Brain (organoid and tissue), 16 donors: ENCODE measurements at places on chromosomes 1 and 21. TPM values are rescaled to one million over a fixed set of nuclear protein-coding genes. Genes with fewer than 3 reads are reported as not detected.

Gene TAF13
- polyA plus RNA-seq: 27.5 TPM

Gene KRTAP13-2
- polyA plus RNA-seq: not detected

Gene UQCRHL
- polyA plus RNA-seq: 5.8 TPM

DNA sequence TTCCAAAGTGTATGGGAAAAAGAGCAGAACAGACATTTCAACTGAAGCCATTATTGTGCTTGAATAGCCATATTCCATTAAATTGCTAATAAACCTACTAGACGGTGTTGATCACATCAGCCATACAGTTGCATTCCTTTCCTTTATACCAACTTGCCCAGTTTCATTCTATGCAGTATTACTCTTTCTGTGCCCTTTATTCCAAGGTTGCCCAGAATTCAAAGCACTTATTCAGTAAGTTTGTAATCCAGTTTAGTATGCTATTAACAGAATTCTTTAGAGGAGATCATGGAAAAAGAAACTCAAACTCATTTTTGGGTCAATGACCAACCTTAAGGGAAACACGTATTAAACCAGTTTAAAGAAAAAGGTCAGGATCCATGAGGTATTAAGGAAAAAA lies 89.5 kb downstream of the DDAH1 start:
- peak; percentile 53 for DNase-seq

DNA sequence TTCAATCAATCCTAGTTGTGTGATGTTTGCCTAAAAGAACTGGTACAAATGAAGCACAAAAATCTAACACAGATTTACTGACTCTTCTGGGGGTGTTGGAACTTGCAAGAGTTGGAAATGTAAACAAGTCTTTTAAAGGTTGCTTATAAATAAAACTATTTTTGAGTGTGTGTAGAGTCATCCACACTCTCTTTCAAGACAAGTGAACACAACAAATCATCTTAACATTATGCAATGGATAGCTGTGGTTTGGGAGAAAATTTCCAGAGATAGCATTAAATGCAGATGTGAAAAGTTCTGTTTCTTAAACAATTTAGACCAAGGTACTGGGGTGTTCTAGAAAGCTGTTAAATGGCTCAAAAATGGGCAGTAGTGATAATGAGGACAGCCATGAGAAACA lies 28.7 kb downstream of the C1orf87 start:
- DNase-seq: no peak
